ENCODE measurements at places on chromosomes 5 and 9.
A peak's percentile ranks its signal among the peaks of the same experiment; 100 is the strongest.

- DNase-seq = no peak
Measured at GRCh38 chr9:121424024-121424432, 54.0 kb upstream of the STOM start.

DNA sequence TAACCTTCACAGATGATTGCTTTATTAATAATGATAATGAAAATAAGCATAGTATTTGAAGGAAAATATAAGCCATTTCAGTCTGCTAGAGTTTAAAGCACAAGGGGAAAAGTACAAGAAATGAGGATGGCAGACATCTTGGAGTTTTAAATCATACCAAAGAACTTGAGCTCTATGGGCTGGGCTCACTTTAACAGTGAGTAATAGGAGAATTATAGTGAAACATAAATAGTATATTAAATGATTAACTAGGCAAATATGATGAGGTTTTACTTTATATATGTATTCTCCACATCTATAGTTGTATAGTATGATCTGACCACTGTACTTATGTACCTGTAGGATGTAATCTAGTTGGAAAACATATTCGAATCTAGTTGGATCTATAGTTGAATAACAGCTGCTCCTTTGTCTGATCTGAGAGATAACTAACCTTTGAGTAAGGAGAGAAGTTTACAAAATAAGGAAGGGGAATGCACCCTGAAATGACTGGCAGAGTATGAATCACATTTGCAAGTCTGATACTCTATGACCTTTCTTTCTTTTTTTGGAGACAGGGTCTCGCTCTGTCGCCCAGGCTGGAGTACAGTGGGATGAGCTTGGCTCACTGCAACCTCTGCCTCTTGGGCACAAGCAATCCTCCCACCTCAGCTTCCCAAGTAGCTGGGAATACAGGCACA lies 17.6 kb downstream of the MEGF9 start:
- no peak for DNase-seq

- DNase-seq = no peak
Measured at GRCh38 chr9:36392489-36392888, 7.6 kb downstream of the RNF38 start.

DNA sequence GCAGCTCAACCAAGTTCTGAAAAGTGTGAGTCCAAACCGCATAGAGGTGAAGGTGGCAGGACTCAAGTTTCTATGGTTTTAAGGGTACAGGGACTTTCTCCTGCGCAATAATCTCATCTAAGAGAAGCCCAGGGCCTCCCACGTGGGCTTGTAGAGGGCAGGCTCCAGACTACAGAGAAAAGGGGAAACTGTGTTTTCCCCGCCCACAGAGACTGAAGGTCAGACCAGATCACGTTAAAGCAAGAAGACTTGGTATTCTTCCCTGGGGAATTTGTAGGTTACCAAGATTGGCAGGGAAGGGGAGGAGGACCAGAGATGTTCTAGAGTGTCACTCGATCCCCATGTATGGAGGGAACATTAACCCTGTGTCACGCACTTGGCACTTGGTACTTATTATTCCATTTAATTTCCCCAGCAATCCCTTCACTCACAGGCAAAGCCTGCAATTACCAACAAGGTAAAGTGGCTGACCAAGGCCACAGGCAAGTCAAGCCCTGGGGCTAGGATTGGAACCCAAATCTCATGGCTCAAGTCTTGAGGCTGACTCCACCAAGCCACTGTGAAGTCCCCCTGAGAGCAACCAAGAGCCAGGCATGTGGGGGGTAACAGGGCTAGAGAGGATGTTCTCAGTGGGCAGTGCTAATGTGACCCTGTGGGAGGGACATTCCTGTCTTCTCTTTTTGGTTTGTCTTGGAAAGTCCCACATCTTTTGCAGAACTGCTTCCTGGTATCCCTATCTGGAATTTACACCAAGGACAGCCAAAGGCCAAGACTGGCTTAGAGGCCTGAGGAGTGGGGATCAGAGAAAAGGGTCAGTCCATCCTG lies 18.3 kb upstream of the NEK6 start:
- no peak for DNase-seq

DNA sequence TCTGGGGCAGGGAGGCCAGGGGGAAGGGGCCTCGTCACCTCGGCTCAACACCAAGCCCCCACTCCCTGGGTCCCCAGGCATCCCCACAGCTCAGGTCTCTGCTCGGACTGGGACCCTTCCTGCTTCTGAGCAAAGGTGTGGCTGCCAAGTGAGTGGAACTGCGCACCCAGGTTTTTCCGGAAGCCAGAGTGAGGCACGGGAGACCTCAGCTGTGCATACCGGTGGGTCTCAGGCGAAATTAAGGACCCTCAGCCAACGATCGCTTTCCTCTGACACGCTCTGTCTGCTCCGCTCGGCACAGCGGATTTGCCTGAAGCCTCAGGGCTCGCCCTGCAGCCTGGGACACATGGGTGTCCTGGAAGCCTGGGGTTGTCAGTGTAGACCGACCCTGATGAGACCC lies 41.0 kb upstream of the IRX4 start:
- no peak for DNase-seq

- DNase-seq = no peak
Measured at GRCh38 chr9:88890546-88890945, 100.7 kb upstream of the S1PR3 start.

DNA sequence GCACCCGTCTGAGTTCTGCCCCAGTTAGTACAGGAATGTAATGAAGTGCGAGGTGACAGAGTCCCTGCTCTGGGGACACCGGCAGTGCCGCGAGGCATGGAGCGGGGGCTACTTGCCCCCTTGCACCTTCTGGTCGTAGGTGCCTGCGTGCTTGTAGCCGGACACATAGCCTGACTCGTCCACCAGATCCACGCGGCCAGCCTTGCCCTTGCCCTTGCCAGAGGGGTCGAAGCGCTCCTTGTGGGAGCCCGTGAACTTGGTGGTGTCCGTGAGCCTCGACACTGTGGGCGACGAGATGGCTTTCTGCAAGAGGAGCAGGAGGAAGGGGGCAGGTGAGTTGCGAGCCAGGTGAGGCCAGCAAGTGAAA lies 28.2 kb downstream of the TPPP start:
- DNase-seq = no peak

DNA sequence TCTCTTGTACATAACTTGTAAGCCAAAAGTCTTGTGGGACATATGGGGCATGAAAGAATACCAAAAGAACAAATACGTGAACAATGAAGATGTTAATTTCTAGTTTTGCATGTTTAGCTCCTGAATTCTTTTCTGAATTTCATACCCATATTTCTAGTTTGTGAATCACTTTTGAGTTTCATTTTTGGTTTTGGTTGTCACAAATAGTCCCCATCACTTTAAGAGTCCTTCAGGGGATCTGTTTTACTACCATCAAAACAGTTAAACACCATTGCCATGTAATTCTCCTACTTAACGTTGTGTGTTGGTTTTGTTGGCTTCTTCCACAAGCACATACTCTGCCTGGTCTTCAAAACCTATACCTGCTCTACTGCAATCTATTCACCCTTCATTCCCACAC lies 27.0 kb downstream of the VCAN start:
- no peak for DNase-seq

GRCh38 chr9:94638335-94639060 lies 820 bp downstream of the FBP1 start:
- DNase-seq = peak; percentile 74

- DNase-seq = no peak
Measured at GRCh38 chr9:18479405-18479804, 5.5 kb downstream of the ADAMTSL1 start.

- no peak for DNase-seq
Measured at GRCh38 chr5:171055875-171056454, 194.1 kb downstream of the RANBP17 start.

GRCh38 chr5:137264573-137264972 lies 234.6 kb downstream of the SPOCK1 start:
- DNase-seq = no peak

- DNase-seq = no peak
Measured at GRCh38 chr5:169746147-169746694, 109.1 kb downstream of the DOCK2 start.

- no peak for DNase-seq
Measured at GRCh38 chr5:81146031-81146430, 87.1 kb upstream of the CKMT2 start.

DNA sequence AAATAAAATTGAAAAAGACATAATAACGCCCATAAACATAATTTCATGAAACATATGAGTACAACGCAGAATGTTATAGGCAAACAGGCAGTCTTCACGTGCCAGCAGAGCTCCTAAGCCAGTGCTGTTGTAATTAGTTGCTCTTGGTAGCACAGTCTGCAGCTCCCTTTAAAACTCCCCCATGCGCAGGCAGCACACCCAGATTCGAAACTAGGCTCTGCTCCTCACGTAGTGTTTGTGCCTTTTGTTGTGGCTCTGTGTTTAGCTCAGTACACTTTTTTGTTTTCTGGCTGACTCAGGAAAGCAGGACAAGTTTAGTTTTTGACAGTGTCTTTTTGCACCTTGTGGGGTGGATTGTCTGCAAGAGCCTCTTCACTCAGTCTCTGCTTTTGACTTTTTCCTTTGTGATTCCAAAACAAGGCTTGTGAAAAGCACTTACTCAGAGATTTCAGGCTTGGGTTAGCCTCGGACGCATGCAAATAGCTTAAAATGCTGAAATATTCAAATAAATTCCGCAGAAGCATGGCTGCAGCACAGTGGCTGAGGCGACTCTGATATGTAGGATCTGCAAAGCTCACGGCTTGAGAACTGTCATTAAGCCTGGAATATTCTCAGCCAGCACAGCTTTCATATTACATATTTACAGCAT lies 113.6 kb downstream of the IRX1 start:
- DNase-seq = peak; percentile 83

GRCh38 chr5:3780278-3780677 lies 184.6 kb downstream of the IRX1 start:
- no peak for DNase-seq

GRCh38 chr9:129464972-129465833 lies 155.7 kb downstream of the C9orf50 start:
- DNase-seq = peak; percentile 63

- DNase-seq = no peak
Measured at GRCh38 chr5:125120012-125120411, 373.6 kb upstream of the ZNF608 start.

- DNase-seq = no peak
Measured at GRCh38 chr5:145236127-145236526, 599.0 kb downstream of the PRELID2 start.

DNA sequence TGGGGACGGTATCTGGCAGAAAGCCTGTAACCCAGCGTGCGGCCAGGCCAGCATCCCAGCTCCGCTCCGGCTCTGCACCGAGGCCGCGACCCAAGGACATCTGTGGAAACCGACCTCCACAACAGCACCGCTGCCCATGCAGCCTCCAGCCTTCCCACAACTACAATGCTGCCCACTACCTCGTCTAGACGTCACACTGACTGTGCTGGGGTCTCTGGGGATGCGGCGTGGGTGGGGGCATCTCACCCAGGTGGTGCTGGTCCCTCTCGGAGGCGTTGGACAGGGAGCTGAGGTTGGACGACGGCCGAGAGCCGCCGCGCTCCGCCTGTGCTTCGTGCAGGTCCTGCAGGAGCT lies 14.4 kb upstream of the ZDHHC11 start:
- DNase-seq = no peak

DNA sequence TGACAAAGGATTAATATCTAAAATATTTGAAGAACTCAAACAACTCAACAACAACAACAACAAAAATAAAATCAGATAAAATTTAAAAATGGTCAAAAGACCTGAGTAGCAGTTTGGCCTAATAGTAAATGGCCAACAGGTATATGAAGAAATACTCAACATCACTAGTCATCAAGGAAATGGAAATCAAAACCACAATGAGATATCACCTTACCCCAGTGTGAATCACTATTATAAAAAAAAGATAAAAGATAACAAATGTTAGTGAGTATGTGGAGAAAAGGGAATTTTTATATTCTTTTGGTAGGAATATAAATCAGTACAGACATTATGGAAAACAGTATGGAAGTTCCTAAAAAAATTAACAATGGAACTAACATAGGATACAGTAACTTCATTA lies 247.9 kb upstream of the TRPC7 start:
- DNase-seq = no peak

DNA sequence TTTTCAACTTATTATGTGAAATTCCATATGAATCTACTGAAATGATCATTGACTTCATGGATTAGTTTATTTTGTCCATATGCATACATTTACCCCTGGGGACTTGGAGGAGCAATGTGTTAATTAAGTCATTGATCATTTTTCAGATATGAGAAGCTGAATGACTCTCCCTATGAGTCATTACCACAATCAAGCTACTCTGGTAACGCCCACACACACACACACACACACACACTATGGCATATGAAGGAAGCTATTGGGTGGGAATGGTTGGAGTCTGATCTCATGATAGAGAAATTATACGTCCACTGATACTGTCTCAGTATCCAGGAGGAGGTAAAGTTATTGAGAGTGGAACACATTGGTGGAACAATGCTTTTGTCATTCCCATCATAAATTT lies 528.9 kb downstream of the AGTPBP1 start:
- no peak for DNase-seq

DNA sequence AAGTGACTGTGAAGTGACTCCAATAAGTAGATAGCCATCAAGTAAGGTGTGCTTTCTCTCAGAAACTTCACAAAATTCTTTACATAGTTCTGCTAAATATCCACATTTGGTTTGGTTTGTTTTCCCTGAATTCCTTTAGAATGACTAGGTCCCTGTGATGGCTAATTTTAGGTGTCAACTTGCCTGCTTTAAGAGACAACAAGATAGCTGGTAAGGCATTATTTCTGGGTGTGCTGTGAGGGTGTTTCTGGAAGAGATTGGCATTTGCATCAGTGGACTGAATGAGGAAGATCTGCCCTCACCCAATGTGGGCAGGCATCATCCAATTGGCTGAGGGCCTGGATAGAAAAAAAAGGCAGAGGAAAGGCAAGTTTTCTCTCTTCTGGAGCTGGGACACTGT lies 8.3 kb upstream of the PTBP3 start:
- no peak for DNase-seq

DNA sequence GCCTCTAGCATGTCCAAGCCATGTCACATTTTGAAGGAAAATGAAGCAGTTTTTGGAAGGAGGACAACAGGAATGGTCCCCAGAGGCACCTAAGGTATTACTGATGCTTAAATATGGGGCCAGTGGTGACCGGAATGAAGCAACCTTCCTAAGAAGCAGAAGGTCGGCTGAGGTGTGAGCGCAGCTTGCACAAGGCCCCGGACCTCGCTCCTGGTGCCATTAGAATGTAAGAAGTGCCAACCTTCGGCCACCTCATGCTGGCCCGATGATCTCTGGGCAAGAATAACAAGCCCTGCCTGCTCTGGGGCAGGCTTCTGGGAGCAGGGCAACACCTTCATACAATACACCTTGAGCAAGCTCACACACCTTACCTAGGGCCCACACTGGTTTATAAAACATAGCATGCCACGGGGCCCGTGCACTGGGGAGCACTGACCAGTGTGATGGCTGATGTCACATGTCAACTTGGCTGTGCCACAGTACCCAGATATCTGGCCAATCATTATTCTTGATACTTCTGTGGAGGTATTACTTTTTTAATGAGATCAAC lies 21.9 kb downstream of the SEMA4D start:
- DNase-seq = no peak
